ENCODE measurements at places on chromosomes 3 and 15.
A peak's percentile ranks its signal among the peaks of the same experiment; 100 is the strongest.

DNA sequence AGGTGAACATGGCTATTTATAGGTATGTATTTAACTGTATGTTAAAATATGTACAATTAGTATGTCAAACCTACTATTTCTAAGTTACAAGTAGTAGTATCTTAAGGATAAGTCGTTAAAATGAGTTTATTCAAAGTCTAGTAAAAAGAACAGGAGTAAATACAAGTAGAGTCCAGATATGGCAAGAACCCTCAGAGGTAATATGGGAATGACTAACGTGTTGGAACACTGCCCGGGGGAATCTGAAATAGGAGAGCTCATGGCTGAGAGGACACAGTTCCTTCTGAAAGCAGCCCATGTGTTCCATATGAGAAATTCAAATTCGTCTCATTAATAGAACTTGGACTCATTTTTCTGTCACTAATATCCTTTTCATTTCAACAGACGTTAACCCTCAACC, 158.8 kb downstream of the CLSTN2 start:
- DNase-seq, result no peak

- no peak for DNase-seq
These were observed 23.3 kb upstream of the IREB2 start for GRCh38 chr15:78414621-78415250.

DNA sequence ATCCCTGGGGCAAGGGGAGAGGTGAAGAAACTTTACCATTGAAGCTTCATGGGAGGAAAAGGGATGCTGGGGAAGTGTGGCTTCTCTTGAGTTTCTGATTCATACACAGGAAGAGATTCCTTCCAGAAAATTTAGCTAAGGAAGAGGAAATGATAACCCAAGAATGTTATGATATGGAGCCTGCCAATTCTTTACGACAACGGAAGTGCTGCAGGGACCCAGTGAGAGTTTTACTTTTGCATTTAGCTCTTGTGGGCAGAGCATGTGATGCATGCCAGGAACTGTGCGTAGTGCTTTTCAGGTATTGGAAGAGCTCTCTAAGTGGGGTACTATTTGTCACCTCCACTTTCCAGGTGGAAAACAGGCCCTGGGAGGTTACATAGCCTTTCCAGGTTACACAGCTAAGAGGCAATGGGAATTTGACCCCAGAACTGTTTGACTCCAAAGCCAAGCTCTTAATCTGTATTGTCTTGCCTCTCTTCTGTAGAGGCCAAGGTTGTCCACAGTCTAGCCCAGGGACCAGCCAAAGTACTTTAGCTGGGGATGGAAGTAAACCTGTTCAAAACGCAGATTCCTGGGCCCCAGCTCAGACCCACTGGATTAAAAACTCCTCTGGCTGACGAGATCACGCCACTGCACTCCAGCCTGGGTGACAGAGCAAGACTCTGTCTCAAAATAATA, 23.0 kb downstream of the CMTM7 start:
- DNase-seq, result no peak

DNA sequence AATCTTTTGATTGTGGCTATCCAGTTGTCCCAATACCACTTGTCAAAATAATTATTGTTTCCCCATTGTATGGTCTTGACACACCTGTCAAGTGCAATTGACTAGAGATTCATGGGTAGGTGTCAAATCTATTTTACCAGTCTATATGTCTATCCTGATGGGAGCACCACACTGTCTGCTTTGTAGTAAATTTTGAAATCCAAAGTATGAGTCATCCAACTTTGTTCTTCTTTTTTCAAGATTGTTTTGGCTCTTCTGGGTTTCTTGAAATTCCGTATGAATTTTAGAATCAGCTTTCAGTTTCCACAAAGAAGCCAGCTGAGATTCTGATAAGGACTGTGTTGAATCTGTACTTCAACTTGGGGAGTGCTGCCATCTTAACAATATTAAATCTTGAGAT, 71.9 kb downstream of the CSNK1G1 start:
- no peak for DNase-seq

GRCh38 chr3:192890347-192891335, 27.0 kb downstream of the MB21D2 start:
- DNase-seq, result no peak

DNA sequence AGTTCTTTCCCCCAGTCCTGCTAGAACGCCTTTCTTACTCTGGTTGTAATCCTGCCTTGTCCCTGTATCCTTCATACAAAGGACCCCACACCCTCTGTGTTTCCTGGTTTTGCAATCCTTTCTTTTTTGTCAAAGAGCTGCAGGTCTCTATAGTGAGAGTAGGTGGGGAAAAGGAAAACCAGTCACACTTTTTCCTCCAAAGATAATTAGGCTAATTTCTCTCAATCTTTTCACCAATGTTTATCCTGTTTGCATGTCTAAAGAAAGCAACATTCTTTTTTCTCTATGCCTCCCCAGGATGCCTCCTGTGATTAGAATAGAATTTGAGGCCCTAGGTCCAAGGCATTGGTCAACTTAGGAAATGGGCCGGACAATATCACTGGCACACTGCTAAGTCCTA, 25.4 kb downstream of the SEMA6D start:
- DNase-seq, result no peak

DNA sequence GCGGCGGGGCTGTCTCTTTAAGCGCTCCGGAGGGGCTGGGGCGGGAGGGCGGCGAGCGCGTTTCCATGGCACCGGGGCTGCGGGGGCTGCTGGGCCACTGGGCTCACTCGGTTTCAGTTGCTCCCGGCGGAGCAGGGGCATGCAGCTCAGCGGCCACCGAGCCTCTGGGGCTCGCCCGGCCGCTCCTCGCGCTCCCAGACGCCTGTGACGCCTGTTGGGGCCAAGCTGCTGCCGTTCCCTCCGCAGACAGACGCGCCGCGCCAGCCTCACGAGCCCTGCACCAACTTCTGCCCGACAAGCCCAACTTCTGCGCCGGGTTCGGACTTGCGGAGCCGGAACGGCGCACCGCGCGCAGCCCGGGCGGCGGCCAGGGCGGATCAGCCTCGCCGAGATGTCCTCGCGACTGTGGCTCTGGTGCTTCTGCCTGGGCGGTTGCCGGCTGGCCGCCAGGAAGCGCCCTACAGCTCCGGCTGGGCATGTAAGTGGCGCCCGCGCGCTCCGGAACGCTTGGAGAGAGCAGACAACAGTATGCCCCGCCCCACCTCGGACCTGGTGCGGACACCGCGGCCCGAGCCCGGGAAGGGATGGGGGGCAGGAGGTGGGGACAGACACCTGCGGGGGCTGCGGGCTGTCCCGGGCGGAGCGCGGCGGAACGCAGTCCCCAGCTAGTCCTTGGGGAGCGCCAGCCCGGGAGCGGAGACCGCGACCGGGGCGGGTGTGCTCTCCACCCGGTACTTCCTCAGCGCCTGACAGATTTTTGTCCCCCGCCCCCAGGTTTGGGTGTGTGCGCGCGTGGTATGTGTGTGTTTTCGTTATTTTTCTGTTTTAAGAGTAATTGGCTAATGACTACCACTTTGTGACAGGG, 154.1 kb upstream of the GOLIM4 start:
- peak; percentile 1 for DNase-seq

- no peak for DNase-seq
These were observed 456.2 kb downstream of the ZNF385D start for GRCh38 chr3:21294768-21295167.

DNA sequence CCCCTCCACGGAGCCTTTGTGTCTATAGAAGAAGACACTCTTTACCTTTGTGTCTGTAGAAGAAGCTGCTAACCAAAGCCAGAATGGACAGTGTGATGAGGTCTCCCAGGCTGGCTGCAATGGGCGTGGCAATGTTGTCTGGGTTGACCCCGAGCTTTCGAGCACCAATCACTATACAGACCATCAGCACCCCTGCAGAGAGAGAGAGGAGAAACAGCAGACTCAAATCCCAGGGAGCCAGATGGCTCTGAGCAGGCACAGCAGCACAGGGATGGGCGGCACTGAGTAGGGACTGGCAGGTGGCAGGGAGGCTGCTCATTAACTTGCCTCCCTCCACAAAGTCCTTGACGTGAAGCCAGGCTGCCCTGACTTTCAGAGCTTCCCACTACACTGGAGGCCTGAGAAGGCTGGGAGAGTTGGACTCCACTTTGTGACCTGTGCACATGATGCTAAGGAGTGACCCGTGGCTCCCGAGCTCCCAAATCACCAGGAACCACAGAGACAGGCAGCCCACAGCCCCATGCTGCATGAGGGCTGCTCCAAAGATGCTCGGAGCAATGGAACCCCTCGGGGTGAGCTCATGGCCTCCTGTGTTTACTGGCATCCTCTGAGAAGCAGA, 53.9 kb downstream of the ROPN1B start:
- DNase-seq, result no peak

- no peak for DNase-seq
These were observed 747 bp downstream of the SORD start for GRCh38 chr15:45023659-45024225.

GRCh38 chr3:136543385-136543784, 208.8 kb downstream of the STAG1 start:
- DNase-seq, result no peak

DNA sequence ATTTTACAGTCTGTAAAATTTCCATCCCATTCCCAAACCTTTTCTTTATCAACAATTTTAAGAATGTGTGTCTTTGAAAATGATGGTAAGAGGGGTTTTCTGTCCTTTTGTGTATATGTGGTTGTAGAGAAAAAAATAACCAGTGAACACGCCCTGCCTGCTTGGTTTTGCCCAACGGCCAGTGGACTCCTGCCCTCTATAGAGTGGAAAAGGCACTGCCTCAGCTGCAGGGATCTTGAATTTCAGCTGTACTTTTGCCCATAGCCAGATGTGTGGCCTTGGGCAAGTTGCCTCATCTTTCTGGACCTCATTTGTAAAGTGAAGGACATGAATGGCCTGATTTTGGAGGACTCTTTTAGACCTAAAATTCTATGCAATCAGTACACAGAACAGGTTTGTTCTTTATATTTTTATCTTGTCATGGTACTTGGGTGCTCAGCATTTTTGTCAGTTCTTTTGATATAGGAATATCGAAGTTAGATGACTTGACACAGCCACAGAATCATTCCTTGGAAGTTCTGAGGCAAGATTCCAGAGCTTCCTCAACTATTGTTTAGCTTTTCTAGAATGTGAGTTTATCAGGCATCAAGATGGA, 81.0 kb downstream of the CLDN11 start:
- DNase-seq, result no peak

GRCh38 chr15:69509131-69509530, 56.5 kb downstream of the RPLP1 start:
- DNase-seq, result no peak

GRCh38 chr3:100650651-100651619, 41.5 kb downstream of the ADGRG7 start:
- no peak for DNase-seq

DNA sequence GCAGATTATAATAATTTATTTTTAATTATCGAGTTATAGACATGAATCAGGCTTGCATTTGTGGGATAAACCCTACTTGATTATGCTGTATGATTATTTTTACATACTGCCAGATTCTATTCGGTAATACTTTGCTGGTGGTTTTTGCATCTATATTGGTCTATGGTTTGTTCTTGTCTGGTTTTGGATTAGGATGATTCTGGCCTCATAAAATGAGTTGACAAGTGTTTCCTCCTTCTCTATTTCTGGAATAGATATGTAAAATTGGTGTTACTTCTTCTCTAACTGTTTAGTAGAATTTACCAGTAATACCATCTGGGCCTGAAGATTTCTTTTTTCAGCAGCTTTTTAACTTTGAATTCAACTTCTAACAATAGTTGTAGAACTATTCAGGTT, 33.0 kb upstream of the ACKR4 start:
- DNase-seq, result no peak

- DNase-seq, result no peak
These were observed 35.7 kb upstream of the DLG1 start for GRCh38 chr3:197333901-197334639.

DNA sequence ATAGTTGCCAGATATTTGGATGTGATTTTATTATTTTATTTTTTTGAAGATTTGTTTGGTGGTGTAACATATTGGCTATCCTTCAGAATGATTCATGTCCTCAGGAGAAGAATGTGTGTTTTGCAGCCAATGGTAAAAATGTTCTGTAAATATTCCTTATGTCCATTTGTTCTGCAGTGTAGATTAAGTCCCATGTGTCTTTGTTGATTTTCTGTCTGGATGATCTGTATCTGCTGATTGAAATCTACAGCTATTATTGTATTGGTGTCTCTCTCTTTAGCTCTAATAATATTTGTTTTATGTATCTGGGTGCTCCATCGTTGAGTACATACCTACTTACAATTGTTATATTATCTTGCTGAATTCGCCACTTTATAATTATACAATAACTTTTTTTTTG, 1641.7 kb downstream of the OTOL1 start:
- DNase-seq, result no peak

DNA sequence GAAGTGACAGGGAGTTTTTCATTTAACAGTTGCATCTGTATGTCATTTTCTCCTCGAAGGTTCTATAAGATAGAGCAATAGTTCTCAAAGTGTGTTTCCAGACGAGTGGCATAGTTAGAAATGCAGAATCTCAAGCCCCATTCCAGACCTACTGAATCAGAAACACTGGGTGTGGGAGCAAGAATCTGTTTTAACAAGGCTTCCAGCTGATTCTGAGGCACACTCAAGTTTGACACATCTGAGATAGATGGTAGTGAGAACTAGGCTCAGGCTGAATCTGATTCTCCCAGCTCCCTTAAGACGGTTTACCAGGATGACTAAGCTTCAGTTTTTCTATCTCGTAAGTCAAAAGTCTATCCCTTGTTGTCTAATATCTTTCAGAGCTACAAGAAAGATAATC, 159.8 kb upstream of the NUDT16 start:
- DNase-seq, result no peak

DNA sequence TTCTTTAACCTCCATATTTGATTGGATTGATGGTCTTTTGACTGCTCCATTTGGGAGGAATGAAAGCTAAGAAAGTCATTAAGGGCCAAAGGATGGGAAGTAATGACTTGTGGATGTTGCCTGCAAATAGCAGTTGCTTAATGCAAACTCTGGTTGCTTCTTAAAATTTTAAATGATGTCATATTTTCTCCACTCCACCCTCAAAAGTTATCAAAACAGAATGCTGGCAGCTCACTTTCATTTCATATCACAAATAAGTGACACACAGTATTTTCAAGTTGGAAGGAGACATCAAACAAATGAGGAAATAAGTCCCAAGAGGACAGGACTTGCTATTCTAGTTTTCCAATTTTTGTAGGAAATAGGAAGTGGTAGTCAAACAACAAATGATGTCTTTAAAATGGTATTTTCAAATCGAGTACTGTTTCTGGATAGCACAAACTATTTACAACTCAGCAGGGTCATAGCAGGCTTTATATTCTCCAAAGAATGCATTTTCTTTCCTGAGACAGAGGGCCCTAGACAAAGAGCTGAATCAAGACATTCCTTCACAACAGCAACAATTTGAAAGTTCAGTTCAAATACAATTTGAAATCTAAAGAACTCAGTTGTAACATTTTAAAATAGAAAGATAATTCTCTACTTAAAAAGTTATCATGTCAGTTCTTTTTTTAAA, 165.1 kb upstream of the UBE2E1 start:
- DNase-seq, result no peak

GRCh38 chr3:83877910-83878309, 1080.9 kb upstream of the CADM2 start:
- DNase-seq, result no peak

GRCh38 chr3:192901435-192901834, 16.2 kb downstream of the MB21D2 start:
- no peak for DNase-seq
